ENCODE measurements at places on chromosomes 2 and 18.
A peak's percentile ranks its signal among the peaks of the same experiment; 100 is the strongest.

GRCh38 chr2:222769446-222769845 is 91.4 kb upstream of the ACSL3 start:
- DNase-seq: no peak

DNA sequence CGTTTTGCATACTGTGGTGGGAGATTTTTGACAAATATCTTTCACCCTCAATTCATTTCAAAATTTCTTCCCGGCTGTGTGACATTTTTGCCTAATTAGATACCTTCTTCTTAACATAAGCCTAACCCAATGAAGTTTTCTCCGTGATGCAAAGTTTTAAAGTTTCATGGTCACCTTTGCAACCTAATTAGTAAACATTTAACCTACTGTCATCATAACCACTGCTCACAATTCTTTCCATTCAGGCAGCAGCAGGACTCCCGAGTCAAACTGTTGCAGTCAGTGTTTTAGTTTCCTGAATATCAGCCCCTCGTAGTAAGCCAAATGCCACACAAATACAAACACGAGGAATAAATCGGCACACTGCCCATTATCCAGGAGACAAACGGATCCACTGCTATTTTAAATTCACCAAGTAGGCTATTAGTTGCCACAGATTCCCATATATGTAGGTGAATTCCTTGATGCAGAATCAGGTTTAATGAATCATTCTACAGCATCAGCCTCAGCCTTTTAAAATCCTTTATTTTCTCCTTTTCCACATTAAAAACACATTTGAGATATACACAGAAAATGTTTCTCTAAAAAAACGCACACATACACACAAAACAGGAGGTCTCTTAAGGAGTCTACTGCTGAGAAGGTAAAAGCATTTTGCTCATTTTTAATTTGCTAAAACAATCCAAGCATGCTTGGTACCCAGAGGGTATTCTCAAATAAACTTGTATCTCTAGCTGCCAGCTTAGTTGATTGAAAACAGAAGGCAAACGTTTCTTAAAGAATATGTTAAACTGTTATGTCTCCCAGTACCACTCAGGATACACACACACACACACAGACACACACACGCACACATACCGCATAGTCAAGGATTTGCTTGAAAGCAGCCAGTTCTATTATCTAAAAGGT is 106.5 kb upstream of the KCTD1 start:
- peak; percentile 45 for DNase-seq

GRCh38 chr2:236047886-236048540 is 120.2 kb downstream of the GBX2 start:
- no peak for DNase-seq

GRCh38 chr2:33419581-33420200 is 56.8 kb upstream of the RASGRP3 start:
- DNase-seq: no peak

DNA sequence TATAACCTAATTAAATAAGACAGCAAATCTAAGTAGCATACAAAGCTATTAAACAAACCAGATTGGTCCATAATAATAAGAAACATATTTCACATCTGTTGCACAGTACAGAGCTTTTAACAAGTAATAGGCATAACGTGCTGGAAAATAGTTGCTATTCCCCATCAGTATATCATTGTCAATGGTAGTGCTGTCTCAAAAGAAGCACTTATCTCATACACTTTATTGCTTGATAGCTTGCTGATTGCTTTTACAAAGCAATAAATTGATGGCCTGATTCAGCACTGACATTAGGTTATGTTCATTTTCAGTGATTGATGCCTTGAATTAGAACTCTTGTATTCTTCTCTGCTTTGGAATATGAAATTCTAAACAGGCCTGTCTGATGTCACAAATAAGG is 641.7 kb downstream of the CBLN2 start:
- no peak for DNase-seq

DNA sequence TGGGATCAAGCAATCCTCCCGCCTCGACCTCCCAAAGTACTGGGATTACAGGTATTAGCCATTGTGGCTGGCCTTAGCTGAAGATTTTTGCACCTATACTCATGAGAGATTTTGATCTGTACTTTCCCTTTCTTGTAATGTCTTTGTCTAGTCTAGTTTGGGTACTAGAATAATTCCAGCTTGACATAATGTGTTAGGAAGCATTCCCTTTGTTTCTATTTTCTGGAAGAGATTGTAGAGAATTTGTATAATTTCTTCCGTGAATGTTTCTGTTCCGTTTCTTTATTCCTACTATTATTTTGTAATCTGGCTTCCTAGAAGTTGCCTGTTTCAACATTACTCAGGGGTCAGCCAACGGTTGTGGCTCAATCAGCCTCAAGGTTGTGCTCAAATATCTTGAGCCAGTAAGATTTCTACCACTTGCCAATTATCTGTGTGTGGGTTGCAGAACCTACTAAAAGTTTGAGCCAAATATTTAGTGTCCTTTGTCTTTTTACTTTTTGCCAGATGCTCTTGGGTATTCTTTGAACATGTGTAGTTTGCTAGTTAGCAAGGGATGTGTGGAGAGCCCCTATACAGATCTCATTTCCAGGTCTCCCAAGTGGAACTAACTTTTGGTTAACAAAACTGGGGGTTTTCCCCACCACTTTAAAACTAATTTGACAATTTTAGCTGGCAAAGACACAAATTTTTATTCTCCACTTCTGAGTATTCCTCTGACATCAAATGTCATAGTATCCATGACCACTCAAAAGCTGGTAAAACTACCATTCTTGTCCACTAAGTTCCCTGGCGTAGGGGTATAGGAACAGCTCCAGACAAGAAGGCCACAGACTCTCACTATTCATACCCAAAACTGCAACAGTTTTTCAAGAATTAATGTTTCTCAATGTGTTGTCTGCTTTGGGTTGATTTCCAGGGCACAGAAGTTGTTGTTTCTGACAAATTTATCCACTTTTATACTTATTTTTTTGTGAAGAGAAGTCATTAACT is 42.8 kb upstream of the BAZ2B start:
- DNase-seq: no peak

DNA sequence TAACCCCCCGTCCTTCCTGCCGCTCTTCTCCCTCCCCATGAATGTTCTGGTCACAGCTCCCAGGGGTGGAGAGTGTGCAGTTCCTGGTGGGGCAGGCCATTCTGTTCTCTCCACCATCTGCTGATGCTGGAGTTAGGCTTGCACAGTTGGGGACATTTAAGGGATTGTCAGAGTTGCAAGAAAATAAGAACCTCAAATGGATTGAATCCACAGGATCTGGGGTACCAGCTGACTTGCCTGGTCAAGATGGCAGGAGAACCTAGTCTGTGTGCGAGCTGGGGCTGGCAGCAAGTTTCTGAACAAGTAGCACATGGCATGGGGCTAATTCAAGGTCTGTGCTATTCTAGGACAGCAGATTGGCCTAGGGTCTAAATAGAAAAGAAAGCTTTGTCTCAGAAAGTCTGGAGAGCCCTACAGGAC is 60.8 kb upstream of the TXNDC2 start:
- DNase-seq: no peak

- no peak for DNase-seq
Observed at GRCh38 chr2:134119117-134119712, 134.7 kb upstream of the MGAT5 start.

GRCh38 chr2:80061881-80062280 is 242.7 kb downstream of the LRRTM1 start:
- peak; percentile 37 for DNase-seq

GRCh38 chr2:201608021-201608420 is 35.3 kb downstream of the TMEM237 start:
- DNase-seq: no peak

GRCh38 chr18:63409301-63409700 is 13.0 kb downstream of the VPS4B start:
- no peak for DNase-seq

DNA sequence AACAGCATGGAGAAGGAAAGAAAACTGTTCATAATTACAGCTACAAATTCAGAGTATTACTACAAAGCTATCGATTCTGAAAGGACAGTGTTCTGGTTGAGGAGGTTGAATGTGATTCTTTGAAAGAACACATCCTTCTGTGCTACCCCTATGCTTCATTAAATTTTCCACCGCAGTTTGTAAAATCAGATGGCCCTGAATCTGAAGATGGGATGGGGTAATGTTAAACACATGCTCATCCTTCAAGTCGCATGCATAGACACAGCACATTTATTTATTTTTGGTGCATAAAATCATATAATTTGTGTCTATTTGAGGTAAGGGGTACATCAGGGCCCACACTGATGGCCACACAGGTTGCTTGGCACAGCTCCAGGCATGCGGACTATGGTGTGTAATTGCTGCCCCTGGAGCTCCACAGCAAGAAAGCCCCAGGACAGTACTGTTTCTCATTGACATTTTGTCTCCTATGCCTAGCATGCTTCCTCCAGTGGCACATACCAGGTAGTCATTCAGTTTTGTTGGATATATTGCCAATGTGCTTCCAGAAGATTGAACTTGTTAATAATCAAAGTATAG is 238.8 kb upstream of the TANK start:
- no peak for DNase-seq

GRCh38 chr2:148519013-148519412 is 125.5 kb upstream of the EPC2 start:
- no peak for DNase-seq

- DNase-seq: no peak
Observed at GRCh38 chr2:15675456-15676195, 84.0 kb downstream of the DDX1 start.

DNA sequence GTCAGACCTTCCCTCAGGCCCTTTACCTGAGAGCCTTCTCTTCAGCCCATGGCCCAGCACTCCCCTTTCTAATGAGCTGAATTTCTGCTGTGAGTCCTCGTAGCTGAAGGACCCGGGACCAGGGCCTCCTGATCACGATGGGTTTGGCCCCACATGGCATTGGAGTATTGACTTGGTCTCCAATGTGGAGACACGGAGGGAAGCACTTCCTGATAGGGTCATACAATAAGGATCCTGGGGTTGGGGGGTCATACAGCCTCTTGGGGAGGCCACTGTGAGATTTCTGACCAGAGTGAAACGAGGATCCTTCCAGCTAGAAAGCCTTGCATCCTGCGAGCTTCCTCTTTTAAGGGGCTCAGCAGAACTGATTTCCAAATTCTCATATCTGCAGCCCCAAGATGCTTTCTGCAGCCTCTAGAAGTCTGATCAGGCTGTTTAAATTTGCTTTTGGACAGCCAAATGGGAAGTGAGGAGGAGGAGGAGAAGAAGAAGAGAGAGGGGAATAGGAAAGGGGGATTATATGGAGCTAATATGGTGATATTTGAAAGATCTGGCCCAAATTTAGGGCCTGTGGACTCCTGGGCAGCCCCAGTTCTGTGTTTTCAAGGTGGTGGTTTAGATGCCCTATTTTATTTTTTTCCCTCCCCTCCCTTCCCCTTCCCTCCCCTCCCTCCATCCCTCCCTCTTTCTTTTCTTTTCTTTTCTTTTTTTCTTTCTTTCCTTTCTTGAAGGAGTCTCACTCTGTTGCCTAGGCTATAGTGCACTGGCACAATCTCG is 38.9 kb downstream of the RHOB start:
- DNase-seq: no peak

DNA sequence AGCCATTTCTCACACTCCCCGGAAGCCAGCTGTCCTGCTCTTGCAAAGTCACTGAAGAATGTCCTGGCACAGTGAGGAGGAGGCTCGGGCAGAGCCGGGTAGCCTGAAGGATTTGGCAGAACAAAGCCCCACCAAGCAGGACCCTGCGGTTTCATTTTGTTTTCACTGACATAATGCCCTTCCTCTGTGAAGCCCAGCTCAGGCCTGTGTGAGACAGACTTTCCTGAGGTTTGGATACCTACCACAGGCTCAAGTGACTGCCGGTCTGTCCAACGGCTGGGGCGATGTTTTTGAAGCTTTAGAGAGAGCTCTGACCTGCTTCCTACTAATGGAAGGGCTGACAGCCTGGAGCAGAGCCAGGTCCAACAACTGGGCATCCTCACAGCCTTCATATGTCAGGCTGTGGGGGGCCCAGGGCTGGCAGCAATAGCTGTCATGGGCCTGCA is 99.8 kb upstream of the FZD7 start:
- peak; percentile 25 for DNase-seq

DNA sequence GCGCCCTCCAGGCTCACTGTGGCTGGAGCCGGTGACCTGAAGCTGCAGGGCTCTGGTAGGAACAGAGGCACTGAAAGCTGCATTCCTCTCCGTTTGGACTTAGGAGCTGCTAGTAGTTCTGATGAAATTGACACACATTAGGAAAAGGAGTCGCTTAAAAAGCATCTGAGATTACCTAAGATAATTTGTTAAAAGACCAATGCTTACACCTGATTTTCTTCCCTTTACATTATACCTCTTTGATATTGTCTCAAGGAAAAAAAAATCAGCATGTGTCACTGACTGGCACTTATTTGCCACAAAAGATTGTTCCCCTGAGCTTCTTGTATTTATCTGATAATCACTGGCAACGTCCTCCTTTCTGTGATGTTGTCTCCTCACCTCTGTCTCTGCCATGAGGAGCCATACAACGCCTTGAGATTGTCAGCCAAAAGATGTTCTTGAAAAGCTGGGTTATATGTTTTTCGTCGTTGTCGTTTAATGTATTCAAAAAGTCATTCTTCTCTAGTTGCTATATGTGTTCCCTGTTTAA is 618 bp upstream of the CHN1 start:
- no peak for DNase-seq

DNA sequence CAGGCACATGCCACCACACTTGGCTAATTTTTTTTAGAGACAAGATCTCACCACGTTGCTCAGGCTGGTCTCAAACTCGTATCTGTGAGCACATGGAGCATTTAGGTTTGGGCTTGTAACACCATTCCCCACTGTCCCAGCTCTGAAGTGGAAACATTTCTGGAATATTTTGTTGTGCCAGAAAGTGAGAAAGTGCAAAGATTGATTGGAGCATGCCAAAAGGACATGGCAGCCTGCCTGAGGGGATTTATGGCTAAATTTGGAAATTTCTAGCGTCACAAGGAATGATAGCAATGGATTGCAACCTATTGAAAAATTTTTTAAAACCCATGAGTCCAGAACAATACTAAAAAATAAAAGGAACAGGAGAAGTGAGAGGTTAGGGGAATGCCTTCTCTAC is 136.8 kb downstream of the ESCO1 start:
- DNase-seq: no peak

Measured in Ammon's horn (tissue), 1 donor.